Foreskin keratinocyte (primary cell): ENCODE measurements at places on chromosomes 2 and 18. TPM values are rescaled to one million over a fixed set of nuclear protein-coding genes. Genes with fewer than 3 reads are reported as not detected.

The SERPINB3 gene
- 0.56 and 0.88 TPM in 2 replicates for total RNA-seq

The UGT1A5 gene
- total RNA-seq, result 0.53 and 0.82 TPM in 2 replicates

The AGXT gene
- not detected in 2 replicates for total RNA-seq

The INO80D gene
- 9.4 and 10.2 TPM in 2 replicates for total RNA-seq

The CNGA3 gene
- total RNA-seq, result not detected in 2 replicates

The GCG gene
- total RNA-seq, result not detected in 2 replicates

The ZBTB7C gene
- under 0.01 and 0.07 TPM in 2 replicates for total RNA-seq

The RDH14 gene
- 29.1 and 32.8 TPM in 2 replicates for total RNA-seq
